ACHN (cell line): ENCODE measurements at places on chromosomes 5 and 9.

DNA sequence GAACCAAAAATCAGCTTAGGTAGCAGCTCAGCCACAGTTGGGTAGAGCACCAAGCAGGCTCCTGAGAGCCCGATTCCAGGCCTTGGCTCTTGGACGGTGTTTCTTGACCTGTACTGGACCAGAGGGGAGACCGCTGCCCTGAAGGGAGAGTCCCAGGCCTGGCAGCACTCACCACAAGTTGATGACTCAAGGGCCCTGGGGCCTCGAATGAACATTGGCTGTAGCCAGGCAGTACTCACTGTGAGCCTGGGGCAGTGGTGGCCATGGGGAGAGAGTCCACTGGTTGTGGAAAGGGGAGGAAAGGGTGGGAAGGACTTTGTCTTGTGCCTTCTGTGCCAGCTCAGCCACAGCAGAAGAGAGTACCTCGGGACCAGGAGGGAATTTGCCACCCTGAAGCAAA is 166.1 kb downstream of the EDIL3 start:
- no peak for DNase-seq

DNA sequence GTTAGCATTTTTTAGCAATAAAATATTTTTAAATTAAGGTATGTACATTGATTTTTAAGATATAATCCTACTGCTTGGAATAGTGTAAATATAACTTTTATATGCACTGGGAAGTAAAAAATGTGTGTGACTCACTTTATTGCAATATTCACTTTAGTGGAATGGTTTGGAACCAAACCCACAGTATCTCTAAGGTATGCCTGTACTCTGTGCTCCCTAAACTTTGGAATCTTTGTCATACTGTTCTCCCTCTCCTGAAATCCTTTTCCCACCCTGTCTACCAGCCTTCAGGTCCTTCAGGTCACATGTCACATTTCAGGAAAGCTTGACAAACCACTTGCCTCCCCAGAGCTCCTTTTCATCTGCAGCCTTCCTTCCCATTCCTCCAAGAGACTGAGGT is 308.7 kb downstream of the SPOCK1 start:
- no peak for DNase-seq

GRCh38 chr5:114327987-114328386 is 33.9 kb upstream of the KCNN2 start:
- no peak for DNase-seq

DNA sequence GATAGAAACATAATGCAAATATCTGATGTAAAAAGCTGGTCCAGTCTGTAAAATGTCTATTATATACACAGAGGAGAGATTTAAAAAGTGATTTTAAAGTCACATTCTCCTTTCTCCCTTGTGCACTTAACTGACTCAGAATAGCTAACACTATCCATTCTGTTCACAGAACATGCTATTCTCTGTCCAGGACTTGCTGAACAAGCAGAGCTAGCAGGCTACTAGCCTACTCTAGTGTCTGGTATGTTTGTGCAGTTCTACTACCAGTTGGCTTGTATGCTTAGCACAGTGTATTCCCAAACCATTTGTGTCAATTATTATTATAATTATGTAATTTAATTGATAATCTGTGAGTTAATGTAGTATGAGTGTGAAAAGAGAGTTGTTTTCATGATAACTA is 161.7 kb upstream of the NUDT12 start:
- DNase-seq: no peak

DNA sequence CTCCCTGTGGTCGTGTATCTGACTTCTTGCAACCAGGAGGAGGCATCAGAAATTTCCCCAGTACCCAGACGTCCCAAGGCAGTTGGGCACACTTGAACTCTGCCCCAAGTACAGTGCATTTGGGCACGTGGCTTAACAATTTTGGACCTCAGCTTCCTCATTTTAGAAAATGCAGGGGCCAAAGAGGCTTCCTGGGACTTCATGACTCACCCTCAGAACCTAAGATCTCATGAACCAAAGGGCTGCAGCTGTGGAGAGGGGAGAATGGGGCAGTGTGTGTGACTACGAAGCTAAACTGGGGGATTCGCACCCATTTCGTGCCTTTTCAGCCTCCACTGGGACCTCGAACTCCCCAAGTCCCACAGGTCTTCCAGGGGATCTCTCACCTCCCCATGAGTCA is 59.2 kb downstream of the SYK start:
- no peak for DNase-seq

DNA sequence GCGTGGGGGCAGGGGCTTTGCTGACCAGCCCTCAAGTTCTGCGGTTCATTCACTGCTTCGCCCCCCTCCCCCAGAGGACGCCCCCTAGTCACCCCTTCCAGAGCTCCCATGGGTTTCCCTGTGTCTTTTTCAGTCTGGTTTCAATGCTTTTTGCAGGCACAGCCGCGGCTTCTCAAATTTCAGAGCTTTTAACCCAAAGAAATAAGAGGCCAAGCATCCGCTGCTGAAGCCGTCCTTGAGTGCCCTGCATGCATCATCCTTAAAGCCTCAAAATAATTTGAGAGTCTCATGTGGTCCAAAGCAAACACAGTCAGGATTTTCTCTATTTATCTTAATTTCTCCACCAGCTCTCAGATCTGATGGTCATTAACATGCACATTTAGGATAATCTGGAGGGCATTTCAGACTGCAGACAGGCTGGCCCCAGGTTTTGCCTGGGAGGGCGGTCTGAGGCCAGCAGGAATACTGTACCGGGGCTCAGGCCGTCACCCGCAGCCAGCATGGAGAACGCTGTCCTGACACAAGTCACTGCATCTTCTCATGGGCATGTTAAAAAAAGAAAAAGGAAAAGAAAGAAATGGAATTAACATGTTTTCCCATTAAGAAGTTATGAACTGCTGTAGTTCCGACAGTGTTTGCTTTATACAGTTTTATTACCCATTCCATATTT is 420.8 kb upstream of the IRX4 start:
- DNase-seq: no peak

- peak; percentile 10 for DNase-seq
Observed at GRCh38 chr5:142749321-142749720, 20.9 kb upstream of the ARHGAP26 start.

- DNase-seq: no peak
Observed at GRCh38 chr5:95555553-95555952, 652 bp downstream of the ARSK start.

DNA sequence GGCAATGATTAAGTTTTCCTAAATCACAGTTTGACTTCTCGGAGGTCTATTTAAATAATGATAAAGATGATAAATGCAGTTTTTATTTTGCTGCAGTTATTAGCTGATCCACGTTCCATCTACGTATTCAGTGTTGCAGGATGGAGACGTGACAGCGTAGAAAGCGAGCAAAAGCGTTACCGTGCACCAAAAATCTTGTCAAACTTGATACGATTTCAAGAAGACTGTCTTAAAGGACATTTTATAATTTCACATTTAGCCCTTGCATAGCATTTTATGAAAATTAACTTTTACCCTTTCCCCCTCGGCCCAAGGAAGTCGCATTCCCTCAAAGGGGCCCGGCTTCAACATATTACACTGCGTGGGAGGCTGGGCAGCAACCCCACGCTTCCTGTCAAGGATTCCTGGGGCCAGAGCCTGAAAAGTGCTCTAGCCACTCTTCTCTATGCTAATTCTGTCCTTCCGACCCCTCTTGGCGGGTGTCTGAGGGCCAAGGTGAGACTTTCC is 7.1 kb upstream of the PURA start:
- DNase-seq: no peak

DNA sequence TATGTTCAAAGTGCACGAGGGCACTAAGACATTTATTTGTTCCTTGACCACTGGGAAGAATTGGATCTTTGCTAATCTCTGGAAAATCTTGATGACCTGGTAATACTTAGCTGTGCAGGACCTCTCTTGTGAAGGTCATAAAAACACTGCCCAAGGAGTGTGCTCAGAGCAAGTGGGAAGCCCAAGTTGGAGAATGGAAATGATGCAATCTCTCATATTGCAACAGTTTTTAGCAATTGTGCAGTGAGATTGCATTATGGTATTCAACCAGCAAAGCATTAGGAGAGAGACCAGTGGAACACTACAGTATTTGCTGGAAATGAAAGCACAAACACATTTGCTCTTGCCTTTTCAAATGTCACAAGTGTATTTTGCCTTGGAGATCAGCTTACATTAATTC is 34.5 kb downstream of the TXNDC8 start:
- no peak for DNase-seq

- no peak for DNase-seq
Observed at GRCh38 chr9:134951994-134952393, 34.3 kb upstream of the FCN1 start.

DNA sequence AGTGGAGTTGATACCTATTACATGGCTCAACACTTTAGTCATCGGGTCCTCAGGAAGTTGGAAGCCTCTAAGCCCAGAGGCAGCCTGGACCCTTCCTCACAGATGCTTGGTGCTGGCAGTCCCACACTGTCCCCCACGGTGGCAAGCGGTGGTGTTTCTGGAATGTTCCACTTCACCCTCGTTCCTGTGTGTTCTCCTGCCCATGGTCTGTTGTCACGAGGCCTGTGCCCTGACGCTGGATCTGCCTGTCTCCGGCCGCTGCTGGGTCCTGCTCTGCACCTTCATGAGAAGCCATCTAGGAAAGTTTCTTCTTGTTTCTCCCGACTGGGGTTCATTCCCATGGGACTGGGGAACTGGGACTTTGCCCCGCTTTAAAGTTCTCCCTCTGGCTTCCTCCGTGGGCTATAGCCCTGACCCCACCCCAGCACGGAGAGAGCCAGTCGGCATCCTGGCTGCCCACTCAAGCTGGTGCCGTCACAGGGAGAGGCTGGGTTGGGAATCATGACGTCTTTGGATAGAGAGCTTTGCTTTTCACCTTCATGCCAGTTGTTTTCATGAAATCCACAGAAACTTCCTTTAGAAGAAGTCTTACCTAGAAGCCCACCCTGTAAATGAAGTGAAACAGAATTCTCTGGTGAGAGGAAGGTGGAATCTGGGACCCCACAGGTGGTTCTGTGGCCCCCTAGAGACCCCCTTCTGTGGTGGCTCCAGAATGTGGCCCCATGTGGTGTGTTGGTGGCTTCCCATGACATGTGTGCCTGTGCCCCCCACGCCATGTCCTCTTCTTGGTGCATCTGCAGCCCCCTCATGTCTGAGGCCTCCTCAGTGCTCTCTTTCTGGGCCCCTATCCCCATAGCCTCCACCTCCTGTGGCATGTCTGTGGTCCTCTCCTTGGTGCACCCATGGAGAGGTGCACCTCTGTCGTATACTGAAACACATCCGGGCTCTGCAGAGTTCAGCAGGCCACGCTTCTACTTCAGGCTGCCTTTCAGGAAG is 43.8 kb downstream of the TRIP13 start:
- DNase-seq: no peak

DNA sequence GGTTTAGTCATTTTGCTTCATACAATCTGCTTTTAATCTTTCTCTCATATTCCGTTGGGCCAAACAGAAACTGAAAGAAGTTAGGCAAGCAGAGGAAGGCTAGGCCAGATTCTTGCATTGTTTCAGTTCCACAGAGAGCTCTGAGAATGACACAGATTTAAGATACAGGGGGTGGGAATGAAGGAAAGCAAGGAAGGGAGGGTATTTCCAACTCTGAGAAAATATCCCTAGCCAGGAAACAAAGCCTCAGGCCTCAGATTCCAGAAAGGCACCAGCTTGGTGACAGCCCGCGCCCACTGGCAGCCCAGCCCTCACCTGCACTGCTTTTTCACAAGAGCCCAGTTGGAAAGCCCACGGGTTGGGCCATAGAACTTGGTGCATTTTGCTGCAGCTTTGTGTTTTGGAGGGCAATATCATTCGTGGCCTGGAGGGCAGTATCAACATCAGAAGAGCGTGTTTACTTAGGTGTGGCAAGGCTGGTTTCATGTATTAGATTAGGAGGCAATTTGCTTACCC is 63.5 kb downstream of the ENC1 start:
- DNase-seq: peak; percentile 21

DNA sequence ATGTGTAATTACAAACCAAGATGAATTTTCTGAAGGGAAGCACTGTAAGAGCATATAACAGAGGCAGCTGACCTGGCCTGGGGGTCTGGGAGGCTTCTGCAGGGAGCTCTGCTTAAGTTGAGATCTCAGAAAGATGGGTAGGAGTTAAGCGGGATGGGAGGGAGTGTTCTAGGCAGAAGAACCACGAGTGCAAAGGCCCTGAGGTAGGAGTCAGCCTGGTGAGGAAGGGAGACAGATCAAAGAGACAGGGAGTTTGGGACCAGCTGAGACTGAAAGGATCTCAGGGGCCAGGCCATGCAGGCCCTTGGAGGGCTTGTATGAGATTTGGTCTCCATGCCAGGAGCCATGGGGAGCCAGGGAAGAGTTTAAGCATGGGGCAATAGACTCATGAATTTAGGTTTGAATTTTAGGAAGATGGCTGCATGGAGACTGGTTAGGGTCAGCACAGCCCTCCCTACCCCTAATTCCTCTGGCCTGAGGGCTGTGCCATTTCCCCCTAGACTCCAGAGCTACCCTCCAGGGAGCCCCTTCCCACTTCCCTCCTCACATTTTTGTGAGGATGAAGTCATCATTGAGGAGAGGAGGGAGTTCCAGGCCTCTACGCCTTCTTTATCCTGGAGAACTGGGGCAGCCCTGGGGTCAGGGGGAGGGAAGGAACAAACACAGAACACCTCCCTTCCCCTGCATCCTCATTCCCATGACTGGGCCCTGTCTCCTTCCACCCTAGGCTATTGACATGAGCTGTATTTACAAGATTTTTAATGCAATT is 4.8 kb upstream of the ARAP3 start:
- no peak for DNase-seq
